ENCODE measurements at places on chromosomes 7 and 10.
A peak's percentile ranks its signal among the peaks of the same experiment; 100 is the strongest.

GRCh38 chr10:72088889-72089575 is 681 bp upstream of the SPOCK2 start:
- H3K27ac ChIP-seq, result peak overlapping the region; percentile 94
- H3K27me3 ChIP-seq, result no peaks in the 10 kb centered on the region
- no peak for DNase-seq
- peaks cover 24% of the 10 kb centered on the region for H3K36me3 ChIP-seq
- peak overlapping the region; percentile 82 for H3K4me3 ChIP-seq

- H3K27ac ChIP-seq, result no peak overlapping the region
- H3K36me3 ChIP-seq, result no peaks in the 10 kb centered on the region
- no peak overlapping the region for H3K4me3 ChIP-seq
- H3K4me1 ChIP-seq, result peaks cover 4% of the 10 kb centered on the region
- H3K27me3 ChIP-seq, result no peaks in the 10 kb centered on the region
These were observed 486.4 kb upstream of the ADARB2 start for GRCh38 chr10:2223548-2224320.

DNA sequence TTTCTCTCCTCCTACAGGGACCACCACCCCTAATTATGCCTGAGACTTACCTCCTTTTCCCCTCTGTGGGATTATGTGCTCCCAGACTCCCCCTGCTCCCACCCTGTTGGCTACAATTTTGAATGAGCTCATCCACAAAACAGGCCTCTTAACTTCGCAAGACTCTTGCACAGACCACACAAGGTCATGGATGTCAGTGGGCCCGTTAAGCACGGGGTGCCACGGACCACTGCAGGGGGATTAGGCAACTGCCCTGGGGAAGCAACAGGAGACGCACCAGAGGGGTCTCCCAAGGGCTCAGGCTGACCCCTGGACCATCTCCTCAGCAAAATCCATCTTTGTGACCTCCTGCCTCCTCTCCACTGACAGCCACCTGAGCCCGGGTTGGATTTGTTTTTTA is 42.1 kb upstream of the COL13A1 start:
- DNase-seq, result no peak
- no peak overlapping the region for H3K27ac ChIP-seq
- no peaks in the 10 kb centered on the region for H3K4me1 ChIP-seq

DNA sequence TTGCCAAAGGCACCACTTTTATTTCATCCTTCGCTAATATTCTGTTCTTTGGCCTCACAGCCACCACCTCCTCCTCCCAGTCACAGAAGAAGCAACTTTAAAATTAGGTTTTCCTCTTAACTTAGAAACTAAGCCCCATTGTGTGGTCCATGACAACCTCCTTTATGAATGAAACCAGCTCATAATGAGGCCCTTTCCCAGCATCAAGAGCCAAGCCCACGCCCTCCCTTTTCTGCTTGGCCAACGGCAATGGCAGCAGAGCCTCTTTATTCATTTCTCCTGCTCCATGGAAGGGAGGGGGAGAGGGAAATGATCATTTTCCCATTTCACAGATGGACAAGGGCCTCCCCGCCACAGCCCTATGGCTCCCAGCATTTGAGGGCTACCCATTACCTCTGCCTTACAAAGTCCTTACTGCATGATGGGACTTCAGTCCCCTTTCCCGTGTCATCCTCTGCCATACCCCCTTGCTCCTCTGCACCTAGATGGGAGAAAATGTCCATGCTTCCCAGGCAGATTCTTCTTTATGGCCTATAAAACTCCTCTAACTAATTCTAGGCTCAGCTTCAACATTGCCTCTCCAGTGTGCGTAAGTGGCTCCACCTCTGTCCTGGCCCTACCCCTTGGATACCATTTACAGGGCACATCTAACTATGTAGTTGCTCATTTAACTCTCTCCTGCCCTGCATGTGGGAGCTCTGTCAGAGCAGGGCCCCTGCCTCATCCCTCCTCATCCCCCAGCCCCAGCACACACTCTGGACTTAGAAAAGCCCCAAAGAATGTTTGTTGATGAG is 475.5 kb downstream of the RPS24 start:
- no peak overlapping the region for H3K27ac ChIP-seq
- no peaks in the 10 kb centered on the region for H3K36me3 ChIP-seq
- no peak overlapping the region for H3K4me3 ChIP-seq
- no peak for DNase-seq

DNA sequence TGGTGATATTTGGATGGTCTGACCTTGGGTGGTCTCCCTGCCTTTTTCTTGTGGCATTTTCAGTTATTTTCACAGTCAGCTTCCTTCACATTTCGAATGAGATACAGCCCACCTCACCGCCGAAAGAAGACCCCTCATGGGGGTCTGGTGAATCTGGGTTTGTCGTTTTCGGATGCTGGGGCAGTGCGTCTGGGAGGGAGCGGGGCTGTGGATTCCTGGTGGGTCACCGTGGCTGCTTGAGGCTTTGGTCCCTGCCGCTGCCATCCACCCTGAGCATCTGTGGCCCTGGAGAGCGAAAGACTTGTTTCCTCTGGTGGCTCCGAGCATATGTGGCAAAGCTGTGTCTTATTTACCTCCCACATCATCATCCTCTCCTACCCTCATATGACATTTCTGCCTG is 43.1 kb downstream of the LHPP start:
- no peak overlapping the region for H3K27ac ChIP-seq
- no peak overlapping the region for H3K4me3 ChIP-seq
- H3K27me3 ChIP-seq, result no peaks in the 10 kb centered on the region
- no peak for DNase-seq

DNA sequence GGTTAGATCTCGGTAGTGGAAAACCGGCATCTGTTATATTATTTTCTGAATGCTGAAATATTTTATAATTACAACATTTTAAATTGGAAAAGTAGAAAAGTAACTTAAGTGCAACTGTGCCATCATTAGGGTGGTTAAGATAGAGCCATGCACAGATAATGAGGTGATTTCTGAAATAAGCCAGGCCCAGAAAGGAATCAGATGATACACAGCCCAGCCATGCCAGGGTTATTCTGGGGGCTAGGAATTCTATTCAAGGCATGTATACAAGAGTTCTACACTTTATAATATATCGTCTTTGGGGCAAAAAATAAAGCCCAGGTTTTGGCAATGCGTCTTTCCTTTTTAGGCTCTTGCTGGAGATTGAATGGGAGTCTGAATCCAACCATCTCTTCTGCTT is 128.7 kb downstream of the ITGB8 start:
- H3K4me3 ChIP-seq, result no peak overlapping the region
- H3K4me1 ChIP-seq, result no peaks in the 10 kb centered on the region
- no peak for DNase-seq
- no peaks in the 10 kb centered on the region for H3K27me3 ChIP-seq

DNA sequence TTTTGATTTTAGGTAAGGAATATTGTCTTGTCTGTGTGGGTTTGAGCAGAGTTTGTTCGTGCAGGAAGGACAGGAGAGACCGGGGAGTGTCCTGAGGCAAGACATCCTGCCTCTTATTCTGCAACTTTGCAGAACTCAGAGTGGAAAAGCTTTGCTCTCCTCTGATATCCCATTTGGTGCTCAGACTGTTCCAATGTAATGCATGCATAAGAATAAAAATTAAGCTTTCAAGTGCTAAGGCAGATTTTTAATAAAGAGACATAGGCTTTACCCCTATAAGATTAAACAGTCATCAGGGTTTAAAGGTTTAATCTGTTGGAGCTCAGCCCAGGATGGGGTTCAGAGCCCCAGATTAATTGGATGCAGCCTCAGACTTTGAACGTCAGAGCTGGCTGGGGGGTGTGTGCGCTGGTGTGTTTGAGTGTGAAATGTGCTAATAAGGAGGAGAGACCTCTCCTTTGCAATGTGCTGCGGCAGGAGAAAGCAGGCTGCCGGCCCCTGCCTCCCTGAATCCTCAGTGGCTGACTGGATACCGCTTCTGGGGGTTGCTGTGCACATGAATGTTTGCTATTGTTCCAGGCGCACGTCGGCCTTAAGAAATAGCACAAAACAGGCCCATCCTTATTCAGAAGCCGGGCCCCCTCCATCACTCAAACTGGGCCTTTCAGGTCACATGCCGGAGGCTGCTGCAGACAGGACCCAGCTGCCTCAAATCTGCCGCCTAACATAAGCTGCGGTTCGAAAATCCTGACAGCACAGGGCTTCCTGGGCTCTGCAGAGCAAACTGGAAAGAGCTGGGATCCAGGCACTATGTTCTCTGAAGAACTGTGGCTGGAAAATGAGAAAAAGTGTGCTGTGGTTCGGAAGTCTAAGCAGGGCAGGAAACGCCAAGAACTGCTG is 84.1 kb upstream of the PRR15 start:
- H3K27ac ChIP-seq, result no peak overlapping the region
- no peaks in the 10 kb centered on the region for H3K36me3 ChIP-seq
- H3K4me1 ChIP-seq, result no peaks in the 10 kb centered on the region
- DNase-seq, result no peak

GRCh38 chr7:84916161-84916560 is 270.7 kb downstream of the SEMA3D start:
- H3K27me3 ChIP-seq, result no peaks in the 10 kb centered on the region
- no peaks in the 10 kb centered on the region for H3K36me3 ChIP-seq
- H3K4me1 ChIP-seq, result no peaks in the 10 kb centered on the region
- no peak overlapping the region for H3K27ac ChIP-seq

DNA sequence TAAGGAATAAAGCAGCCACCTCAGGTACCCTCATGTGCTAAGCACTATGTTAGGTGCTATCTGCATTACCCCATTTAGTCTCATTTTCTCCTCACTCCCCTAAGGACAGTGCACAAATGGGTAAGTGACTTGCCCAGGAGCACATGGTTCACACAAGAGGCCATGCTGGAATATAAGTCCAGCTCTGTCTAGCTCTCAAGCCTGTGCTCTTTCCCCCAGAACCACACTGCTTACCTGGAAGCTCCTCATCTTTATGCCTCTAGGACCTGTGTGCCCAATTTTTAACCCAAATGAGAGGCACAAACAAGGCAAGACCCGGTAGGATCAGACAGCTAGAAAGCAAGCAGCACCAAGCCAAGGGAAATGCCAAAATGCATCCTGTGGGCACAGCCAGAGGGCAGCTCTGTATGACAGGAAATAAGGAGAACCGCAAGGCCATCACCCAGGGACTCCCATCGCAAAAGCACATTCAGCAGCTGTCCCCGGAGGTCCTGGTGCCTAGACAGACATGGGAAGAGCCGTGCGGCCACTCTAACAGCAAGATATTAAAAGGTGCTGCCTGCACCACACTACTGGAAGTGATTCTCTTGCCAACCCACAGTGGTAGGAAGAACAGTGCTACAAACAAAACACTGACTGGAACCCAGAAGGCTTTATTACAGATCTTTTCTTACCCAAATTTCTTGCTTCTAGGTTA is 88.1 kb downstream of the GSAP start:
- H3K4me3 ChIP-seq, result no peak overlapping the region
- H3K4me1 ChIP-seq, result peaks cover 38% of the 10 kb centered on the region
- DNase-seq, result peak; percentile 8
- H3K27me3 ChIP-seq, result no peaks in the 10 kb centered on the region
- no peaks in the 10 kb centered on the region for H3K36me3 ChIP-seq

Data from CD4-positive, alpha-beta memory T cell (primary cell).